ENCODE measurements at places on chromosomes 7 and 10. TPM values are rescaled to one million over a fixed set of nuclear protein-coding genes. Genes with fewer than 3 reads are reported as not detected.

Gene AKR1C1
- total RNA-seq: 2.1 TPM

DNA sequence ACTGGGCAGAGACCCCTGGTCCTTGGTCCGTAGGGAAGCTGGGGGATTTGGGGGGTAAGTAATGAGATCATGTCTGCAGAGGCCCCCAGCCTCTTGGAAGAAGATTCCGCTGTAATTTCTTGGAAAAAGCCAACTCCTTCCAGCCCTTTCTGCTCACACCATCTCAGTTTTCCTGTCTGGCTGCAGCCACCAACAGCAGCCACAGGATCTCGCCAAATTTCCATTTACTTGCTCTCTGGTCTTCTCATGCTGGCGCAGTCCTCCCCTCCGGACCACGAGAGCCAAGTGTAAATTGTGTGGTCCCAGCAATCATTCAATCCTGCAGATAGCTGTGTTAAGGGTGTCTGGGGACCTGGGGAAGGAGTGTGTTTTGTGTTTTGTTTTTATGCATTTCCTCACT lies 49.6 kb downstream of the ASB13 start:
- no peaks in the 10 kb centered on the region for H3K36me3 ChIP-seq
- no peak for DNase-seq
- H3K4me1 ChIP-seq: peaks cover 17% of the 10 kb centered on the region
- no peak overlapping the region for H3K27ac ChIP-seq
- no peaks in the 10 kb centered on the region for H3K27me3 ChIP-seq

- H3K27ac ChIP-seq: no peak overlapping the region
- DNase-seq: no peak
- no peaks in the 10 kb centered on the region for H3K27me3 ChIP-seq
- no peaks in the 10 kb centered on the region for H3K36me3 ChIP-seq
- no peak overlapping the region for H3K4me3 ChIP-seq
- H3K4me1 ChIP-seq: peaks cover 3% of the 10 kb centered on the region
Observed at GRCh38 chr10:52688899-52689298, 83.7 kb downstream of the MBL2 start.

DNA sequence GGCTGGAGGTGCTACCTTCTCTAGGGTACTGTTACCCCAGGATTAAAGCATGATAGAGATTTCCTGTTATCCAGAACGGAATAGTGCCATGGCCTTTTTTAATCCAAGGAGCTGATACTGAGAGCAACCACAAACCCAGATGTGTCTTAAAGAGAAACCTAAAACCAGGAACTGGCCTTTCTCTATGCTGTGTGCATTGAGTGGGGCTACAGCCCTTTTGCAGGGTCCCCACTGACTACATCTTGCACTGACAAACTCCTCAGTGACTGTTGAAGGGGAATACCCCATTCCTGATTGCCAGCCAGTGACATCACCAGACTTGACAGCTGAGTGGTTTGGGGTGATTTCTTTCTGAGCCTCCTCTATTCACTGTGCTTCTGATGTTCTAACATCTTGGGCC lies 81.9 kb upstream of the CAPZA2 start:
- peak overlapping the region; percentile 97 for H3K27ac ChIP-seq
- peaks cover 33% of the 10 kb centered on the region for H3K36me3 ChIP-seq
- no peak for DNase-seq
- no peaks in the 10 kb centered on the region for H3K27me3 ChIP-seq
- H3K4me3 ChIP-seq: no peak overlapping the region
- peaks cover 63% of the 10 kb centered on the region for H3K4me1 ChIP-seq
